Activated CD4-positive, alpha-beta memory T cell treated with anti-CD3 and anti-CD28 coated beads, Interleukin-2, amount 10 ng/mL, durations not matched to agents 7 days and 5 days (primary cell): ENCODE measurements at places on chromosomes 2 and 18. TPM values are rescaled to one million over a fixed set of nuclear protein-coding genes. Genes with fewer than 3 reads are reported as not detected.

The TRIM43 gene
- 0.43 TPM for total RNA-seq

- no peak overlapping the region for H3K4me3 ChIP-seq
- H3K4me1 ChIP-seq: peaks cover under 1% of the 10 kb centered on the region
- DNase-seq: no peak
- no peak overlapping the region for H3K27ac ChIP-seq
- no peaks in the 10 kb centered on the region for H3K36me3 ChIP-seq
Measured at GRCh38 chr2:45232818-45233217, 223.6 kb upstream of the SIX2 start.

- H3K4me3 ChIP-seq: no peak overlapping the region
- no peak for DNase-seq
- H3K4me1 ChIP-seq: no peaks in the 10 kb centered on the region
- H3K27ac ChIP-seq: no peak overlapping the region
- H3K27me3 ChIP-seq: no peaks in the 10 kb centered on the region
Measured at GRCh38 chr2:235447210-235447609, 46.6 kb upstream of the AGAP1 start.

GRCh38 chr18:10898417-10898974 is 250.9 kb downstream of the PIEZO2 start:
- DNase-seq: no peak
- H3K4me1 ChIP-seq: no peaks in the 10 kb centered on the region
- no peaks in the 10 kb centered on the region for H3K36me3 ChIP-seq
- H3K4me3 ChIP-seq: no peak overlapping the region
- H3K27me3 ChIP-seq: no peaks in the 10 kb centered on the region

GRCh38 chr2:112312821-112313220 is 37.4 kb downstream of the ZC3H6 start:
- no peak overlapping the region for H3K27ac ChIP-seq
- no peak overlapping the region for H3K4me3 ChIP-seq
- DNase-seq: no peak
- H3K36me3 ChIP-seq: no peaks in the 10 kb centered on the region
- H3K27me3 ChIP-seq: no peaks in the 10 kb centered on the region
- H3K4me1 ChIP-seq: no peaks in the 10 kb centered on the region

DNA sequence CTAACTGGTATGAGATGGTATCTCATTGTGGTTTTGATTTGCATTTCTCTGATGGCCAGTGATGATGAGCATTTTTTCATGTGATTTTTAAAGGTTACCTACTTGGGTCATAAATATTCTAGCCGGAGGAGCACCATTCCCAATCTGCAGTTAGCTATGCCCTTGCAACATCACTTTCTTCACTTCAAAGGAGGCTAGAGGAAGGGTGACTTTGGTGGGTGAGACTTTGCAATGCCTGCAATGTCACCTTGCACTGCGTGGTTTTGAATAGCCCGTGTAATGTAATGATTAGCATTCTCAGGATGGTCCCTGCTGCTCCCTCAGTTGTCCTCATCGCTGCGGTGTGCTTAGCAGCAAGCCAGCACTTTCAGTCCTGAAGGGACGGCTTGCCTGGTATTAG is 56.1 kb upstream of the CHRNA1 start:
- DNase-seq: no peak
- H3K4me3 ChIP-seq: no peak overlapping the region
- no peaks in the 10 kb centered on the region for H3K4me1 ChIP-seq
- H3K27ac ChIP-seq: no peak overlapping the region
- H3K27me3 ChIP-seq: no peaks in the 10 kb centered on the region
